ENCODE measurements at places on chromosomes 13 and 19.

GRCh38 chr13:66225072-66225471, 1005.1 kb downstream of the PCDH9 start:
- DNase-seq = peak; percentile 73

DNA sequence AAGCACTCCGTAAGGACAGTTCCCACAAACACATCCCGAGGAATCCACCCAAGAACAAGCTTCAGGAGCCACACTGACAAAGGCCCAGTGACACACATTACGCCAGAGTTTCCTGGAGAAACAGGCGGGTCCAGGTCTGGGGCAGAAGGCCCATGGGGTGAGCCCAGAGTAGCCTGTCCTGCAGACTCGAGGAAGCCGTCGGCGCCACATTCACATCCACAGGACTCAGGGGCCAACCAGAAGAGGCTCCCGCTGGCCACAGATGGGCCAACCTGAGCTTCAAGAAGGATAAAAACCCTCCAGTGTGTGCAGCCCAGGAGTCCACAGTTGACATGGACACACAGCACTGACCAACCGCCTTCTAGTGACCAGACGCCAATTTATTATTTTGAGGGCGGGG, 31.3 kb downstream of the GRTP1 start:
- no peak for DNase-seq

DNA sequence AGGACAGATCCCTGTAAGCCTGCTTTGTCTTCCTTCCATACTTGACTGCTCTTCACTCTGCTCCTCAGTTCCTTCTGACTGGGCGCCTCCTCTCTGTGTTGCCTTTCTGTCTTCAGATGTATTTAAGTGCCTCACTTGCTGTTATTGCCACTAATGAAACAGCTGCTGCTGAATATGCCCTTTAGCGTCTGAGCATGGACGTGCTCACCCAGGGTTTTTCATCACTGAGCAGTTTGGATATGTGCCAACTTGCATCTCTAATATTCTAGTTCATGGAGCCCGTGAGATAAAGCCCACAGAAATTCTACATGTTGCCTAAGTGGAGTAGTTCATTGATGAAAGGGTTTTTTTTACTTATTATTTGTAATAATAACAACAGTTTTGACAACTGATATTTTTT, 198.2 kb downstream of the MYO16 start:
- no peak for DNase-seq

GRCh38 chr13:98397861-98398260, 179.0 kb downstream of the STK24 start:
- DNase-seq = no peak

GRCh38 chr13:94218537-94218936, 260.9 kb downstream of the DCT start:
- DNase-seq = no peak

DNA sequence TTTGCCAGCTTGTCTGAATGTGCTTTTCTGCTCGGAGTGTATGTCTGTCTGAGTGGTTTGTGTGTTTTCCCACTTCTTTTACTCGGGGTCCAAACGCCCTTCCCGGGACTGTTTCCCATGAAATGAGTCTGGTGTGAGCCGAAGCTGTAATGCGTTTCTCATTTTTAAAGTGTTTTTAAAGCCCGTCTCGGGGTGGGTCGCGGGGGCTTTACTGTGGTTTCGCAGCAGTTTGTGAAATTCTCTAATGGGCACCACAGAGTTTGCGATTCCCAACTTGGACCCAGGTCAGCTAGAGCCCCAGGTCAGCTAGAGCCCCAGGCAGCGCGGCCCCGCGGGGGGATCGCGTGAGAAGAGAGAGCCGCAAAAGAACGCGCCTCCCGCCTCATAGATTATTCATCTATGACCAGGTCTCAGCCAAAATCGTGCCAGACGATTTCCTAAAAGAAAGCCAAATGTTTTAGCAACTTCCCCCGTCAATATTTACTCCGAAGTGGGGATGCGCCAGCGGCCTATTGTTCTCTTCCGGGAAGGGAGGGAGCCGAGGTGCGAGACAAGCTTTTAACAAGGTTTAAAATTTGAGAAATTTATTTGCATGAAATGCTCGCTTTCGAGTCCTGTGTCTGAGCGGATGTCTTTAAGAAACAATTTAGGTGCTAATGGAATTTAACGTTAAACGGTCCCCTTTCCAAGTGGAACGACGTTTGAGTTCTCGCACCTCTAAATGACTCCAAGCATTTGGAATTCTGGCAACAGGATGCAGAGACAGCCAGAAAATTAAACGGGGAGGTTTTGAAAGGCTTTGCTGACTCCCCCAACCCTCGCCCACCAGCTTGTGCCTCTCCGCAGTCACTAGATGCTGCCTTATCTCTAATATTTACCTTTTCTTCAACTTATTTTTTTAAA, 2.2 kb downstream of the ZIC2 start:
- DNase-seq = no peak

- DNase-seq = peak; percentile 6
Measured at GRCh38 chr13:96075953-96076543, 13.9 kb upstream of the HS6ST3 start.

- DNase-seq = no peak
Measured at GRCh38 chr13:34808649-34809048, 133.4 kb upstream of the NBEA start.

- no peak for DNase-seq
Measured at GRCh38 chr19:447816-448560, 12.8 kb downstream of the SHC2 start.
